Activated CD4-positive, CD25-positive, alpha-beta regulatory T cell treated with anti-CD3 and anti-CD28 coated beads, Interleukin-2, amount 50 U/mL, for 24 hours (primary cell): ENCODE measurements at places on chromosomes 16 and 17.

DNA sequence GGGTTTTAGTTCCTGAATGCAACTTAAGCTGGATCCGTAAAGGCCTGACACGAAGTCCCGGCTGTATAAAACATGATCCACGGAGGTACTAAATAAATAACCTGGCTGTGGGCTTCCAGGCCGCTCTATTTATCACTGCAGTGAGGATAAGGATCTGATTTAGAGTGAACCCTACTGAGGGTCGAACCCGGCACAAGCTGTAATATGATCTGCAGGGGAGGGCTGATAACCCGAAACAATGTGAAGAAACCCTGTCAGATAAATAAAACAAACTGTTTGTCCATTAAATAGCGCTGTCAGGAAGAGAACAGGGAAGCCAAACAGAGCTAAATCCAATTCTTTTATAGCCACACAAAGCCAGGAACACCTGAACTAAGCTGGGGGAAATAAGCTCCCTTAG, 375.6 kb upstream of the SALL1 start:
- no peak for ATAC-seq

GRCh38 chr17:81713556-81714411, 1.7 kb downstream of the SLC25A10 start:
- no peak for ATAC-seq

- ATAC-seq, result no peak
Observed at GRCh38 chr16:80330803-80331202, 210.0 kb upstream of the DYNLRB2 start.

DNA sequence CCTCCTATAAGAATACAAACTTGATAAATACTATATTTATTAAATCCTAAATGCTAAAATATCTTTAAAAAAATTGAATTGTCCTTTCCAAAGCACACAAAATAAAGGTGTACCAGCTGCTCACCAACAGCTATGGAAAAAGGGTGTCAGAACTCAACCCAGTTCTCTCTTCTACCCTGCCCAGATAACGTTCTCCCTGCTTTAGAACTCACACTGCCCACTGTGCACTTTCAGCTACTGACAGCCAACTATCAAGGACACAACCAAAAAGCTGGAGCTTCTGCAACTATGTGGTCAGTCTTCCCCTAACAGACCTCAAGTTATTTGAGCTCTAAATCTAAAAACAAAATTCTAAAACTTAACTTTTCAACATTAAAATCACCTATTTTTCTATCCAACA, 13.7 kb downstream of the AP1G1 start:
- no peak for ATAC-seq
